ENCODE measurements at places on chromosomes 11 and 22.

GRCh38 chr11:125980436-125980835, 34.6 kb downstream of the VSIG10L2 start:
- no peak for DNase-seq
- no peaks in the 10 kb centered on the region for H3K4me1 ChIP-seq
- H3K27ac ChIP-seq = no peak overlapping the region
- H3K4me3 ChIP-seq = no peak overlapping the region

- no peak overlapping the region for H3K4me3 ChIP-seq
- H3K27me3 ChIP-seq = no peaks in the 10 kb centered on the region
- H3K4me1 ChIP-seq = no peaks in the 10 kb centered on the region
- H3K36me3 ChIP-seq = no peaks in the 10 kb centered on the region
- DNase-seq = no peak
These were observed 119.9 kb downstream of the CTTN start for GRCh38 chr11:70517988-70518907.

DNA sequence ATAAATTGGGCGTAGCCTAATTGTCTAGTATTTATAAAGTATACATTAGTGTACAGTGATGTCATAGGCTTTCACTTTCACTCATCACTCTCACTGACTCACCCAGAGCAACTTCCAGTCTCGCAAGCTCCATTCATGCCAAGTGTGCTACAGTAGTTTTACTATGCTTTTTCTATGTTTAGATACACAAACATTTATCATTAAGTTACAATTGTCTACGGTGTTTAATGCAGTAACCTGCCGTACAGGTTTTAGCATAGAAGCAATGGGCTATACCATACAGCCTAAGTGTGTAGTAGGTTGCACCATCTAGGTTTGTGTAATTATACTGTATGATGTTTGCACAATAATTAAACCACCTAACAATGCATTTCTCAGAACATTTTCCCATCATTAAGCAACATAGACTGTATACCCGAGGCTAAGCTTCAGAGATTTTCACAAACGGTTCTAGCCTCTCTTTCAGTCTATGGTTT, 17.5 kb downstream of the OR9G1 start:
- H3K27ac ChIP-seq = no peak overlapping the region
- no peak for DNase-seq
- H3K36me3 ChIP-seq = no peaks in the 10 kb centered on the region
- H3K27me3 ChIP-seq = no peaks in the 10 kb centered on the region
- H3K4me1 ChIP-seq = no peaks in the 10 kb centered on the region

DNA sequence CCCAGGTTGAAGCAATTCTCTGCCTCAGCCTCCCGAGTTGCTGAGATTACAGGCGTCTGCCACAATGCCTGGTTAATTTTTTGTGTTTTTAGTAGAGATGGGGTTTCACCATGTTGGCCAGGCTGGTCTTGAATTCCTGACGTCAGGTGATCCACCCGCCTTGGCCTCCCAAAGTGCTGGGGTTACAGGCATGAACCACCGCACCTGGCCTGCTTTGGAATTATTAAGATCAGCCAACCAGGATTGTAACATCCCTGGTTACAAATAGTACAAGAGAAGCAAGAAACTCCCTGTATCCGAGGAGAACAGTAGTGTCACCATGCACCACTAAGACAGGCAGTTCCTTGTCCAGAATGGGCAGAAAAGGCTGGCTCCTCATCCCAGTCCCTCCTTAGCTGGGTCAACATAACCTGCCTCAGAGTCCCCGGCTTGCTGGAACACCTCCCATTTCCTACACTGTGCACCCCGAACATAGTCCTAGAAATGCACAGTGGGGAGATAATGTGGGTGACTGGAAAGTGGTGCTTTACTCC, 77.2 kb upstream of the INCENP start:
- H3K4me3 ChIP-seq = no peak overlapping the region
- no peak for DNase-seq
- H3K36me3 ChIP-seq = no peaks in the 10 kb centered on the region
- H3K27me3 ChIP-seq = no peaks in the 10 kb centered on the region
- H3K27ac ChIP-seq = no peak overlapping the region

DNA sequence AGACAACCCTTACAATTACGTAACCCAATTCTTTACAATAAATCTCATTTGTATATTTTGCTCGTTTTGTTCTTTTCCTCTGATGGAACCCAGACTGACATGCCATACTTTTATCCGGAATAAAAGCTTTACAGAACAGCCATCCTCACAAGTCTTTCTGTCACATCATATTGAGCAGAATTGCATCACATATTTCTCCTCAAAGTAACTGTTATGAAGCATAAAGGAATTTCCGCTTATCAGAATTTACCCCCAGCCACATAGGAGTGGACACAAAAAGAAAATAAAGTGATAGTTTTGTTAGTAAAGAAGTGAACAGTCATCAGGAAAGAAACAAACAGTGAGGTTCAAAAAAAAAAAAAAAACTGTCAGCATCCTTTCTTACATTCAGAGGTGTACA, 539.5 kb upstream of the LUZP2 start:
- H3K4me3 ChIP-seq = no peak overlapping the region
- H3K36me3 ChIP-seq = no peaks in the 10 kb centered on the region
- H3K4me1 ChIP-seq = no peaks in the 10 kb centered on the region
- no peak overlapping the region for H3K27ac ChIP-seq
- no peaks in the 10 kb centered on the region for H3K27me3 ChIP-seq
